Aorta (tissue), 5 donors: ENCODE measurements at places on chromosomes 3 and 15. TPM values are rescaled to one million over a fixed set of nuclear protein-coding genes. Genes with fewer than 3 reads are reported as not detected.
A peak's percentile ranks its signal among the peaks of the same experiment; 100 is the strongest.

The MYRIP gene
- total RNA-seq, result 11.0 TPM

The MEX3B gene
- total RNA-seq, result 2.9 TPM

The NEO1 gene
- total RNA-seq, result 31.4 TPM

The KCNMB3 gene
- 3.6 TPM for total RNA-seq

The COX5A gene
- total RNA-seq, result 79.6 TPM

The SERPINI1 gene
- 13.5 TPM for total RNA-seq

The IL5RA gene
- total RNA-seq, result not detected

The GPR87 gene
- not detected for total RNA-seq

The SELENOS gene
- 69.0 TPM for total RNA-seq

The PPP2R3A gene
- 15.6 TPM for total RNA-seq

The PPP1R14D gene
- not detected for total RNA-seq

DNA sequence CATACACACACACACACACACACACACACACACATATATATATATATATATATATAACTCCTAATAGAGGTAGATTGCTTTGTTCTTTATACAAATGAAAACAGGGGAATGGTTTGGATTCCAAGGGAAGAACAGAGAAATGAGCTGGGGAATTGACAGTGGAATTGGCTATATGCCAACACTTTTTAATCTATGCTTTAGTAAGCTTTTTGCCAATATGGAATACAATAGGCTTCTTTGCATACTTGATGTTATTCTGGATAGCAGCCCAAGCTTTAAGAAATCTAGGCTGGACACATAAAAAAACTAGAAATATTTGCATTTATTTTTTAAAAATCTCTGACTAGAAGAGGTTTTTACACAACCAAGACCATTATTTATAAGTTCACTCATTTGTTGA, 334.2 kb upstream of the MDFIC2 start:
- DNase-seq, result no peak

DNA sequence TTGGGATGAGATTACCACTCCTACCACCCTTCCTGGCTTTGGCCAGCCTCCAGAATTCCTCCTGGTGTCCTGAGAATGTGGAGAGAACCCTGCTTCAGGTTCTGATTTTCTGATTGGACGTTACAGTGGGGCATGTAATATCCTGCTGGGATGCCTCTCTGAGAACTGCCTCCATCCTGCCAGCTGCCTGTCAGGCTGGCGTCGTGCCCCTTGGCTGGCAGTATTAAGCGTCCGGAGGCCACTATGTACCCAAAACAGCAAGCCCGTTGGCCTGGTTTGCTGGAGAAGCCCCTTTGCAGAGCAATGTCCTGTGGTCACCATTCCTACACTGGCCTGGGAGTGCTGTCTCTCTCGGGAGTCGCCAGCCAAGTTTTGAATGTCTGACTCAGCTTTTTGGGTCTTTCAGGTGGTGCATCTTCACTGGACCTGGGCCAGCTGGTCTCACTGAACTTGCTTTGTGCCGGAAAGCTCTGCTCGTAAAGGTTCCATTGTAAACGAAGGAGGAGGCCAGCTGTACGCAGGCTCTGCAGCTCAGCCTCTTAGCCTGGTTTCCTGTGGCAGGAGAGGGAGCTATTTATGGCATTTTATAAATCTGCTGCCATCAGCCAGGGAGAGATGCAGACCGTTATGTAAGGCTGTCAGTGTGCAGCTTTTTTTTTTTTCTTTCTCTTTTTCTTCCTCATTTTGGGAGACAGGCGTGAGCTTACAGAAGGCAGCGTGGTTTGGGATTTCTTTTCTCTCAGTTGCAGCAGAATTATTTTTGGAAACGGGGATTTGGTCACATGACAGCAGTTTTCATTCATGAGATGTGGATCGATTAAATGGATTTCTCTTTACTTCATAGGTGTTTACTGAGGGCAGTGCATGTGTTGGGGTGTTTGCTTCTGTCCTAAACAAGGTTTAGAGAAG, 19.0 kb upstream of the TRAK1 start:
- peak; percentile 86 for DNase-seq

- DNase-seq, result peak; percentile 96
Observed at GRCh38 chr15:66763186-66764071, 61.4 kb downstream of the SMAD6 start.

DNA sequence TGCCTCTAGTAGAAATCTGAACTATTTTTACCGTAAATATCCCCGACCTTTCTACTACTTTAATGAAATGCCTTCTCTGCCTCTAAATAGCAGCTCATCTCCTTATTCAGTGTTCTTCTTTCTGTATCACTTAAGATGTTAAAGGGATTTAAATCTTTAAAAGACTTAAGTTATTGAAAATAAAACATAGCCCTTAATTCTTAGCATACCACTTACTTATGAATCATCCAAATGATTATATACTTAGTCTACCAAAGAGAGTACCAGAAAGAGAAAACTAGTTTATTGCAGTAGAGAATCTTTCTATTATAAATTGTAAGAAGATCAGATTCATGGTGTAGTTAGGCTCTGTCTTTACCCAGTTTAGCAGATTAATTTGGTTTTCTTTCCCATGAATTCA, 802.0 kb downstream of the TBL1XR1 start:
- no peak for DNase-seq

GRCh38 chr3:65178703-65179102, 490.9 kb upstream of the ADAMTS9 start:
- no peak for DNase-seq

DNA sequence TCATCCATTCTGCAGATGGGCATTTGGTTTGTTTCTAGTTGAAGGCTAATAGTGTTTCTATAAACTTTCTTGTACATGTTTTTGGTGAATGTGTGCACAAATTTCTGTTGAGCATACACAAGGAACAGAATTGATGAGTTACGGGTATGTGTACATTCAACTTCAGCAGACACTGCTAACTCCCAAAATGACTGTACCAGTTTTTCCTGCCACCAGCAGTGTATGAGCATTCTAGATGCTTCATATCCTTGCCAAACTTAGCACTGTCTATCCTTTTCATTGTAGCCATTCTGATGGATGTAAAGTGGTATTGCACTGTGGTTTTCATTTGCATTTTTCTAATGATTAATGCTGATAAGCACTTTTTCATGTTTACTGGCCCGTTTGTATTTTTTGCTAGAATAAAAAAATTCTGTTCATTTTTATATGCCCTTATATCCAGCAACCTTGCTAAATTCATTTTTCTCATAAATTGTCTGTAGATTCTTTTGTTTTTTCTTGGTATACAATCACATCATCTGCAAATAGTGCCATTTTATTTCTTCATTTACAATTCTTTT, 110.2 kb downstream of the ATP1B3 start:
- no peak for DNase-seq

- DNase-seq, result no peak
Observed at GRCh38 chr3:107221856-107222255, 155.4 kb upstream of the CCDC54 start.

DNA sequence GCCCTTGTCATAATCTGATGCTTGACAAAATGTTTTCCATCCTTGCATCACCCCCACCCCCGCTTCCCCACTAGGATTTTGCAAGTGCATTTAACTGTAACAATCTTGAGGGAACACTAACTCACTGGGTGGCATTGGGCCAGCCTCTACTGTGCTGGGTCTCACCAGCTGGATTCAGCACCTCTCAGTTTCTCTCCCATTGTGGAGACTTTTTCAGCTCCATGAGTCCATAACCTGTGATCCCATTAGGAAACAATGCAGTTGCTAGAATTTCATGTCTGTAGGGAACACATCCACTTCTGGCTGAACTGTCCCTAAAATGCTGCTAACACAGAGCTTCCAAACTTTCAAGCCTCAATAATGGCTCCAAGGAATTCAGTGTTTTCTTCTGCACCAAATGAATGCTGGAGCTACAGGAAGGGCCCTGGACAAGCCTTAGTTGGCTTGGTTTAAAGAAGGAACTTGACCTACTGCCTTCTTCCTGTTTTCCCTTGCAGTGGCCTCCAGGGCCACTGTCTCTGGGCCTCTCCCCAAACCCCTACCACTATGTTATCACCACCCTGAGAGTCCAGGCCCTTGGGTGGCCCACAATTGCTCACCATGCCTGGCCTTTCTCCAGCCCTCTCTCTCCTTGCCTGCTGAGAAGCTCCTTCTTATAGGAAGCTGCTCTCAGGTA, 15.6 kb downstream of the CYP19A1 start:
- peak; percentile 83 for DNase-seq

DNA sequence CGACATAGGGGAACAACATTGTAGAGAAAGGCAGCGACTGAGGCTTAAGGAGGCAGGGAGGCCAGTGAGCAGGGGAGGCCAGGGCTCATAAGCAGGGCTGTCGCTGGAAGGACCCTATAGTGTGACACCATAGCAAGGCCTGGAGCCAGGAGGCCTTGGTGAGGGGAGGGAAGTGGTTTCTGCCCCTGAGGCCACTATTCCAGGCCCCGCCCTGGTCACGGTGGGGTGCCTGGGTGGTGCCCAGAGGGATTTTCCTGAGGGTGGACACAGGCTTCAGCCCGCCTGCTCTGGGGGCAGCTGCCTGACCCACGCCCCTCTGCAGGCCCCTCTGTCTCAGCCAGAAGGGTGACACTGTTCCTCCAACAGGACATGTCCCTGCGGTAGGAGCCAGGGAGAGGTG, 147.8 kb upstream of the IQSEC1 start:
- DNase-seq, result no peak

DNA sequence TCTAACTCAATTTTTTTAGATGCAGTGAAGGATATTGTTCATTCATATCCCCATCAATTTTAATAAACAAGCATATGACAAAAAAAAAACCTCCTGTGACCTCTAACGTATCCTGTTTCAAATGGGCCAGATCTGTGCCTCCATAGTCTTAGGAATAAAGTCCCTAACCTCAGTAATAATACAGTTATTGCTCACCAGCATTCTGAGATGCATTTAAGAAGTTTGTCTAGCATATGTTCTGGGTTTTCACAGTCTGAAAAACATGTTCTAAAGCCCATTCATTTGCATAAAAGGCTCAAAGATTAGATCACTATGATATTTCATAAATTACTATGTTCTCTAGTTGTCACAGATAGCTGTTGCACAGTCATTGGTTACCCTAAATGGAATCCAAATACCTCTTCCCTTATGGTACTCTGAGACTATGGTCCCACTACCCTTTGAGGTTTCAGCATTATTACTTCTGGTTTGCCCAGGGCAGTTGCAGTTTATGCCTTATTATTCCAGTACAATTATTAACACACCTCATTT, 190.1 kb downstream of the ZIC4 start:
- DNase-seq, result no peak

GRCh38 chr3:163476179-163476578, 1602.1 kb downstream of the SI start:
- no peak for DNase-seq

DNA sequence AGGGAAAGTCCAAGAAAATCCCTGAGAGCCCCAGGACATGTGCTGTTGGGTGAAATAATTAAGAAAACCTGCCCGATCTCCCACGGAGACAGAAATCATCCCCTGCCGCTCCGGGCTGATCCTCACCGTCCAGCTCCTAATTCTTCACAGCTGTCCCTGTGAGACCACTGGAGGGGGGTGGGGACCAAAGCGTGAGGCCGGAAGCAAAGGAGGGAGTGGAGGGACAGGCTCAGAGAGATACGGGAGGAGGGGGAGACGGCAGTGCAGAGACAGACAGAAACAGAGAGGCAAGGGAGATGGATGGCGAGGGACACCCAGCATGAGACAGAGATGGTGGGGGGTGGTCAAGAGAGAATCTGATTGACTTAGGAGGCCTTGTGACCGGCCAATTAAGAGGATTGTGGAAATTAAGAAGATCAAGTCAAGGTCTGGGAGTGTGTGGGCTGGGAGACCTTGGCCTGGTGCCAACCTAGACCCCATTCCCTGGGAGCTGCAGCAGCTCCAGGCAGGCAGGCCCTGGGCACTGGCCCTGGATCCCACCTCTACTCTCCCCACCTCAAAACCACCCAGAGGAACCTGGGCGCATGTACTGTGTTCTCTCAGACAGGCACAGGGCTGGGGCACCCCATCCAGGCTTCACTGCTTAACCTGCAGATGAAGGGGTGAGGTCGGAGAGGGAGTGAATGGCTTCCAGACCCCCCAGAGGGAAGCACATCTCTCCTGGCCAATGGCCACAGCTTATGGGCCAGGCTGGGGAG, 113.2 kb upstream of the ALDH1A3 start:
- DNase-seq, result no peak

GRCh38 chr3:152922554-152922953, 87.6 kb downstream of the P2RY1 start:
- no peak for DNase-seq

GRCh38 chr3:102038477-102039142, 189.3 kb downstream of the NFKBIZ start:
- no peak for DNase-seq

GRCh38 chr3:153111016-153111415, 51.0 kb upstream of the RAP2B start:
- no peak for DNase-seq

DNA sequence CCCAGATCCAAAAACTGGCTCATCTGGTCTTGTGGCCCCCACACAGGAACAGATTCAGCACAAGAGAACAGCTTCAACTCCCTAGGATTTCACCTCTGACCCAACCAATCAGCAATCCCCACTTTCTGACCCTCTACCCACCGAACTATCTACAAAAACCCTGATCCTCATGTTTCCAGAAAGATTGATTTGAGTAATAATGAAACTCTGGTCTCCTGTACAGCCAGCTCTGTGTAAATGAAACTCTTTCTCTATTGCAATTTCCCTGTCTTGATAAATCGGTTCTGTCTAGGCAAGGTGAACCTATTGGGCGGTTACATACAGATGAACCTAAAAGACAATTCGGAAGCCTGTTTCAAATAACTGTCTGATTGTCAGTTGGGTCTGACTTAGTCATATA, 847.6 kb upstream of the ALCAM start:
- no peak for DNase-seq

GRCh38 chr15:83431521-83431920, 15.6 kb upstream of the SH3GL3 start:
- no peak for DNase-seq

GRCh38 chr3:42853739-42854302, 21.9 kb downstream of the CYP8B1 start:
- no peak for DNase-seq

DNA sequence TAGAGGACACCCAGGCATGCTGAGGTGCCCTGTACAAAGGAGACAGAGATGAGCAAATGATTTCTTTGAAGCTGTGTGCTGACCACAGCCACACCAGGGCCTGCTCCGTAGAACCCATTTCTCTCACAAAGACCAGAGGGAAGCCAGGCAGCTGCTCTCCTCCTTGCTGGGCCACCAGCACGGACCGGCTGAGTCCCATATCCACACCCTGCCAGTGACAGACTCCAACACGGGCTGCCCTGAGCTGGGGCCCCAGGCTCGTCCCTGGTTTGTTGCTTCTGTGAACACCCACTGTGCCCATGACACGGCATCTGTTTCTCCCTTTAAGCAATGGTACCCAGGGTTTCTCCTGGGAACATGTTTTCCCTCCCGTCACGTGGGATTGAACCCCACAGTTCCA, 284.5 kb downstream of the ADAMTS17 start:
- DNase-seq, result no peak

GRCh38 chr3:146577662-146578061, 27.5 kb downstream of the PLSCR5 start:
- DNase-seq, result no peak

- DNase-seq, result no peak
Observed at GRCh38 chr15:58021332-58022230, 43.9 kb downstream of the ALDH1A2 start.
